ENCODE measurements at places on chromosomes 7 and 10. TPM values are rescaled to one million over a fixed set of nuclear protein-coding genes. Genes with fewer than 3 reads are reported as not detected.

OPALIN gene
- not detected for total RNA-seq

CFAP46 gene
- 0.22 TPM for total RNA-seq

AGK gene
- 90.2 TPM for total RNA-seq

TRDMT1 gene
- 12.1 TPM for total RNA-seq

SPDYE16 gene
- total RNA-seq = 0.24 TPM

STAG3 gene
- 3.9 TPM for total RNA-seq

SCART1 gene
- total RNA-seq = 1.8 TPM

FZD1 gene
- 0.26 TPM for total RNA-seq

SFTPD gene
- total RNA-seq = 0.40 TPM

SPDYE5 gene
- not detected for total RNA-seq

DNA sequence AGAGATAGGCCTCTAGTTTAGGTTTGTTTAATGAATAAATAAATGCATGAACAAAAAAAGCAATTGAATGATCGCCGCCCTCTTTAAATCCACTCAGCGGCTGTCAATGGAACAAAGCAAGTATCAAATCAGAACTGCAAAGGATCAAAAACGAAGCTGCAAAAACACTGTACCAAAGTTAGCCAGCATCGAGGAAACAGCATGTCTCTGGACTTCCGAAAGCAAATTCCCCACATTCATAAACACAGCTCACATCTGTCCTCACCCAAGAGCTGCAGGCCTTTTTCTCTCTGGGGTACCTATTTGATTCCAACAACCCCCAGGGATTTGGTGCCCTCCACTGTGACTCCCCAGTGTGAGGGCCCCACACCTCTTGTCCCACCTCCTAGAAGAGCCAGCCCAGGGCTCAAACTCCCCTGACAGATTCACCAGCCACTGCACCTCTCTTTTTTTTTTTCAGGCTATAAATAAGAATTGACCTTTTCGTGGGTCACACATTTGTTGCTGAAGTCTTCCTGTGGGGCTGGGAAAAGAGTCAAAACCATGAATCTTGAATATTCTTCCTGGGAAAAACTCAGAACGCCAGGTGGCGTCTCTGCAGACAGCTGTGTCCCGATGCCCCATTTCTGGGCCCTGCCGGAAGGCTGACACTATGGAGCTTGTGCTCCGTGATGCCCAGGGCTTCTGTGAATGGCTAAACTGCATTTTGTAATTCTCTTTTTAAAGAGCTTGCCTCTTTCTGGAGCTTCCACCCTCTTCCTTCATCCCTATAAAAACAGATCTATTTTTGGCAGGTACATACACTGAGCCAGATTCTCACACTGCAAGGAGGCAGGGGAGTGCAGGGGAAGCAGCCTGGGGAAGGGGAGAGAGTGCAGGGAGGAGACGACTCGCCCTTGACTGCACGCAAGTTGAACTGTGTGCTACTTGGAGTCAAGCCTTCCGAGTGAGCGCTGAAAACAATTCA, 51.7 kb downstream of the HSPA12A start:
- DNase-seq = no peak

- DNase-seq = no peak
These were observed 403.6 kb downstream of the NRG3 start for GRCh38 chr10:82278401-82279182.

GRCh38 chr10:126387931-126388911, at the start of gene ADAM12:
ADAM12 (minus strand) TSS chr10:126388477; CDS start chr10:126388145, 332 bp downstream.
- DNase-seq = no peak

DNA sequence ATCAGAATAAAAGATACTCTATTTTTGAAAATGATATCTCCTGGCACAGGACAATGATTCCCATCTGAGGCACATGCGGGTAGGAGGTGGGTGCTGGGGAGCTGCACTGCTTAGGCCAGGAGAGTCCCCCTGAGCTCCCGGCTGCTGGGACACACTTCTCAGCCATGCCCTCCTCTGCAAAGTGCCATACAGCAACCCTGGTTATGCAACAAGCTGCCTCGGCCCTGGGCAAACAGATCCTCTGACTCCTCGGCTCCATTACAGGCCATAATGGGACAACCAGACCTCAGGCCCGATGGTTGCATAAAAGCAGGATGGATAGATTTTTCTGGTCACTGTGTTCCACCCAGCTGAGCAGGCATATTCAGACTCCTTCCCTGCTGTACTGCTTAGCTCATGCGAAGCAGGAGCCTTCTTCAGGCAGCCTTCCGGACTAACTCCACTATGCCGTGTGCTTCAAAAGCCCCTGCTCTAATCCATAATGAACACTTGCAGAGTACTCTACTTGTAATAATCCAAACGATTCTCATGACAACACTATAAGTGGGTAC, 6.5 kb upstream of the LEP start:
- no peak for DNase-seq

GRCh38 chr10:77582710-77583115, 54.9 kb downstream of the KCNMA1 start:
- no peak for DNase-seq

DNA sequence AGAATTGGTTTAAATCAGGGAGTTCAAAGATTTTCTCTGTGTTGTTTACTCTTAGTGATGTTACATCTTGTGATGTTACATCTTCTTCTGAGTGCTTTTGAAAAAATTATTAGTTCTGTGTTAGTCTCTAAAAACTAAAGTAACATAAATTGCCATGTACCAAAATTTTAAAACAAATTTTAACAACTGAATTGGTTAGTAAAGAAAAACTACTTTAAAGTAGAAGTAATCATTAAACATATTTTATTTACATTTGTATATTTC, 5.2 kb upstream of the IGF2BP3 start:
- no peak for DNase-seq

GRCh38 chr10:66277481-66277880, 648.4 kb upstream of the LRRTM3 start:
- no peak for DNase-seq

GRCh38 chr10:43120929-43121314, 17.3 kb upstream of the CSGALNACT2 start:
- DNase-seq = peak; percentile 25

GRCh38 chr7:131166066-131166465, 161.6 kb upstream of the MKLN1 start:
- no peak for DNase-seq

- no peak for DNase-seq
These were observed 817 bp upstream of the DNAJB6 start for GRCh38 chr7:157335991-157336382.

- no peak for DNase-seq
These were observed 122.3 kb downstream of the JMJD1C start for GRCh38 chr10:63343476-63343875.

DNA sequence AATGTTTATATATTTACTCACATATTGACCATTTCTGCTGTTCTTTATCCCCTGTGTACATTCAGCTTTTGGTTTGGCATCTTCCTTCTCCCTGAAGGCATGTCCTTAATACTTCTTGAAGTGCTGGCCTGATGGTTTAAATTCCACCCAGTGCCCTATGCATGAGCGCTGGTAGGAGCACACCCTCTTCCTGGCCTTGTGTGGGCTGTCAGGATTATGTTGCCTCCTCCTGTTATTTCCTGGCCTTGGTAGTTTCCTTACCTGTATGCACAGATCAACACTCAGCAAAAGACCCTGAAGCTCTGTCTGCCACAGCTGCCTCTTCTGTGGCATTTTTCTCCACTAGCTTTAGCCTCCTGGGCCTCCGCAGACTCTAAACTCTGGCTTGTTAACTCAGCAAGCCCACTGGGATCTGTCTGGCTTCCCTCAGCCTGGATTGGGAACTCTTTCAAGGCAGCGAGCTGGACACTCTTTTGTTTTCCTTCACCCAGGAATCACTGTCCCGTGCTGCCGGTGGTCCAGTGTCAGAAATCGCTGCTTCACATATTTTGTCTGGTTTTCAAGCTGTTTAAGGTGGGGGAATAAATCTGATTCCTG, 595.2 kb downstream of the SDK1 start:
- no peak for DNase-seq

DNA sequence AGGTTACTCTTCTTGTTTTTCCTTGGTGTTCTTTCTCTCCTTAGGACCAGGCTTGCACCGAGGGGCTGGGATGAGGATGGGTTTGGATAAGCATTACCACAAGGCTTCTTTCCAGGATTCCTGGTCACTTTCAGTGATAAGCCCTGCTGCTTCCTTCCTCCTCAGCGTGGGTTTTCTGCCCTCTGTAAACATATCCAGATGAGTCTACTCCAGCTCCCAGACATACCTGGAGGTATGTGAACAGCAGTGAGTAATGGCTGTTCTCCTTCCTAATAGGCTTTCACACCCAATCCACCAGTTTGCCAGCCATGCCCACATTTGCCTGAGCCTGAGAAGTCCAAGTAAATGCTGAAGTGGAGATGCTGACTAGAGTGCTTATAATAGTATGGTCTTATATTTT, 229.8 kb upstream of the YAE1 start:
- no peak for DNase-seq

- DNase-seq = no peak
These were observed 135.9 kb downstream of the PCDH15 start for GRCh38 chr10:54665095-54665494.

DNA sequence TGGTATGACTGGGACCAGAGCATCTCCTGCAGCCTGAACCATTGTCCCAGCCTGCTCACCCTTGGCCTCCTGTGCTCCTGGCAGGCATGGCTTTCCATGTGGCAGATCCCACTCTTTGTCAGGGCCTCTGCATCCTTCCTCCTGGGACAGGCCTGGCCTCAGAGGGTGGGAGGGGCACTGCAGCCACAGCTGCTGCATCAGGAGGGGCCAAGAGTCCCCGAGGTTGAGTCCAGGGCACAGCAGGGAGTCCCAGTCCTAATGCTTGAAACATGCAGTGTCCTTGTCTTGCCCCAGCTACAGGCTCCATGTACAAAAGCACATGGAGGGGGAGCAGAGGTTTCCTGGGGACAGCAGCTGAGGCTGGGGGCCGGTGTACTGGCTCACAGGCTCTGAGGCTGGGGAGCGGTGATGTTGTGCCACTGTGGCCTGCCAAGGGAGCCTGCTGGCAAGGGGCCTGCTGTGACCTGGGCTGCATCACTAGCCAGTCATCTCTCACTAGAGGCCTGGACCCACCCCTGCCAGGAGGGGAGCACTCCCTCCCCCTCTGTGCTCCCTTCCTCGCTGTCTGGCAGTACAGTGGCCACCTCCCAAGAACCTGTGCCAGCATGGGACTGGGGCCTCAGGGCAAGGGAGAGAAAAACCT, 144.8 kb downstream of the ZNF248 start:
- no peak for DNase-seq

- no peak for DNase-seq
These were observed 484 bp downstream of the ZNF438 start for GRCh38 chr10:31031205-31031557.

GRCh38 chr7:129462420-129462819, 28.2 kb downstream of the STRIP2 start:
- no peak for DNase-seq

DNA sequence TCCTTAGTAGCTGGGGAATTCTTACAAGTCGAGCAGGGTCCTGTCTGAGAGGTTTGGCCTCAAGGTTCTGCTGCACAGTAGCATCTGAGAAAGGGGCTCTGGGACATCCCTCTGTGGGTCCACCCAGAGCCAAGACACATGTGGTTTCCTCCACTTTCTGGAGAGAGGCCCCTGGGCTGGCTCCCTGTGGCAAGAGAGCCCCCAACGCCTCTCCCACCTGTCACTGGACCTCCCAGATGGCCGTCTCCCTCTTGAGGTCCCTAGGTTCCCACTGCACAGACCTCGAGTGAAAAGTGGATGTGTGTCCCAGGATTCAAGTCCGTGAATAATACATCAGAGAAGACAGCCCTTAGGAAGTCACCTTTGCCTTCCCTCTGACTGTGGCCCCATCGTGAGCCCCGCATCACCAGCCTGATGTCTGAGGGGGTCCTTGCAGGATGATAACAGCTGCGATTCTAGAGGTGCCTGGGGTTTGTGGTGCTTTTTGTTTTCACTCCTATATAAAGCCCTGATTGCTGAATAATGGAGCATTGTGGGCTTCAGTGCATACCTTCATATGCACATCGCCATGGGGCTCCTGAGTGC, 319.0 kb downstream of the GLRX3 start:
- DNase-seq = no peak

- no peak for DNase-seq
These were observed 65.7 kb downstream of the TLL2 start for GRCh38 chr10:96448021-96448457.

DNA sequence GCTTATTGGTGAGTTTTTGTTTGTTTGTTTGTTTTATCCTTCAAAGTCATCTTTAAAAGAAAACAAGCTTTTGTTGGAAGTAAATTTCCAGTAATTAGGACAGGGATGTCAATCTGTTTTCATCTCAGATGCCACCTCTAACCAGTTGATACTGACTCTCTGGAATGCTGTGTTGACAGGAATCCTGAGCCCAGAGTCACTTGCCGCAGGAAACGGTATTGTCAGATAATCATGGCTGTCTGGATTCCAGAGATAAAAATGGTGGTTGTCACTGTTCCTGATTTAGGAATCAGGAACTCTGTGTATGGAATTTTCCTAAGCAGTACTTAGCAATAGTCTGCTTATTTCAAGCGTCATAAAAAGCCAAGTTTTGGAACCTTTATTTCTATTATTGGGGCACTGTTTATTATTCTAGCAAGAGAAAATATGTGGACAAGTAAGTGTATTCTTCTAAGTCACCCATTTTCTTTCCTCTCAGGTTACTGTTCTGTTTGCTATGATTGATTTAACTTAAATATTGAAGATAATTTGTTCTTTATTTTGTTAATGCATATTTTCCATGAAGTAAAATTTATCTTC, 39.2 kb downstream of the CDC123 start:
- no peak for DNase-seq

DNA sequence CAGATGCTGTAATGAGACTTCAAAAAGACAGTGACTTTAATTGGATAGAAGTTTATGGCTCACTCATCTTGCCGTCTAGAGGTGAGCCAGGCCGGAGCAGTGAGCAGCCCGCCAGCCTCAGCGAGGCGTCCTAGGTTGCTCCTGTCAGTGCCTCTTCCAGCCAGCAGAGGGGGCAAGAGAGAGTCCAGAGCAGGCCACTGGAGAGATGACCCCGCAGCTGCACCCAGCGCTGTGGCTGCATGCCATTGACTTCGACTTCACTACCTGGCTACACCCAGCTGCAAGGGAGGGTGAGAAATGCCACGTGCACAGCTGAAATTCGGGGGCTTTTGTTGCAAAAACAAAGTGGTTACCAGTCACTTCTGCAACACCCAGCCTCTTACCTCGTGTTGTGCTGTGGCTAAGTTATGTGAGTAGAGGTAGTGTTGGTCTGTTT, 26.5 kb downstream of the NUB1 start:
- peak; percentile 74 for DNase-seq

DNA sequence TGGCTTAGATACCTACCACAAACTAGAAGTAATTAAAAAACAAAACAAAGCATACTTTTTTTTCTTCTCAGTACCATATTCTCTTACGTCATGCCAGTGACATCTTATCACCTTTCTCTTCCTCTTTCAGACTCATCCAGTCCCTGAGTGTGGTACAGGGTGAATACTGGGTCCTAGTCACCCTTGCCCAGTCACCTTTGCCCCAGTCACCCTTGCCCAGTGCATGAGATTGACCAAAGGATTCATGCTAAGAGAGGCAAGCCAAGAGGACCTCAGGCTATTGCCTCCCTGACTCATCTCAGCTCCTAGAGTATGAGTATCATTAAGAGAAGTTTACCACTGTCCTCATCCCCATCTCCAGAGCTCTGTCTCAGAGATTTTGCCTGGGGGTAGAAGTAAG, 10.0 kb upstream of the TSPAN12 start:
- no peak for DNase-seq

Measured in activated T-cell treated with anti-CD3 and anti-CD28 coated beads, Interleukin-2, amount 50 U/mL, for 4 hours (primary cell).